Suprapubic skin (tissue), 4 donors: ENCODE measurements at places on chromosomes 7 and 10. TPM values are rescaled to one million over a fixed set of nuclear protein-coding genes. Genes with fewer than 3 reads are reported as not detected.

The GLI3 gene
- total RNA-seq = 23.1 TPM

The NUTM2D gene
- total RNA-seq = 3.0 TPM

DNA sequence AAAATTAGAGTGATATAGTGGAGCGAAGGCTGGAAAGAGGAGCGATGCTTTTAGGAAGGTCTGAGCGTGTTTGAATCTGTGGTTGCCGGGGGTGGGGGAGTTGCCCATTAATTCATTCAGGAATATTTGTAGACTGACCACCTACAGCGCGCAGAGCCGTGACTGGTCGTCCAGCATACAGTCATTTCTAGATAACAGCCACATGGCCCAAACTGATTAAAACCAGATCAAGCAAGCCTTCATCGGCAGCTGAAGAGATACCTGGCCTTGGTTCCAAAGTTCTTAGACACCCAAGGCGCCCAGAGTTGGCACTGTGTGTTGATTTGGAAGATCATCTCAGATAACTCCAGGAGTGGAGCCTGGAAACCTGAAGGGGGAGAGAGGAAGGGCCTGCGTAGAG is 1.7 kb downstream of the PROSER2 start:
- DNase-seq = no peak

- no peak for DNase-seq
Measured at GRCh38 chr10:84308481-84309304, 19.7 kb upstream of the CCSER2 start.

The CASP2 gene
- total RNA-seq = 36.5 TPM

The AFAP1L2 gene
- total RNA-seq = 10.8 TPM

DNA sequence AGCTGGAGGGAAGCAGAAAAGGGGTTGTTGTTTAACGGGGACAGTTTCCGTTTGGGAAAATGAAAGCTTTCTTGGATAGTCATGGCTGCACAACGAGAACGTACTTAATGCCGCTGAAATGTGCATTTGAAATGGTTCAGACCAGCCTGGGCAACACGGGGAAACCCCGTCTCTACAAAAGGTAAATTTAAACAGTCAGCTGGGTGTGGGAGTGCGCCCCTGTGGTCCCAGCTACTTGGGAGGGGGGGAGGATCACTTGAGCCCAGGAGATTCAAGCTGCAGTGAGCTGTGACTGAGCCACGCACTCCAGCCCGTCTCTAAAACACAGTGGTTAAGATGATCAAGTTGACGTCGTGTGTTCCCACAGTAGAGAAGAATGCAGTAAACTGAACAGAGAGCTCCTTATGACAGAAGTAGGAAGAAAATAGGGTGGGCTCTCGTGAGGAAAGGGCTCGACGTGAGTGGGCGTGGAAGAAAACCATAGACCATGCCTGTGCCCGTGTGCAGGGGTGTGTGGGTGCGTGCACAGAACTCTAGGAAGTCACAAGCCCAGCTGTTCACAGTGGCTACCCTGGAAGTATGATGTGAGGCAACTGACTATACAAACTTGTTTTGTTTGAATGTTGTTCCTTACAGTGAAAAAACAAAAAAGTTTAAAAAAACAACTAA is 4.1 kb upstream of the FUOM start:
- no peak for DNase-seq

The SORCS3 gene
- 0.18 TPM for total RNA-seq

DNA sequence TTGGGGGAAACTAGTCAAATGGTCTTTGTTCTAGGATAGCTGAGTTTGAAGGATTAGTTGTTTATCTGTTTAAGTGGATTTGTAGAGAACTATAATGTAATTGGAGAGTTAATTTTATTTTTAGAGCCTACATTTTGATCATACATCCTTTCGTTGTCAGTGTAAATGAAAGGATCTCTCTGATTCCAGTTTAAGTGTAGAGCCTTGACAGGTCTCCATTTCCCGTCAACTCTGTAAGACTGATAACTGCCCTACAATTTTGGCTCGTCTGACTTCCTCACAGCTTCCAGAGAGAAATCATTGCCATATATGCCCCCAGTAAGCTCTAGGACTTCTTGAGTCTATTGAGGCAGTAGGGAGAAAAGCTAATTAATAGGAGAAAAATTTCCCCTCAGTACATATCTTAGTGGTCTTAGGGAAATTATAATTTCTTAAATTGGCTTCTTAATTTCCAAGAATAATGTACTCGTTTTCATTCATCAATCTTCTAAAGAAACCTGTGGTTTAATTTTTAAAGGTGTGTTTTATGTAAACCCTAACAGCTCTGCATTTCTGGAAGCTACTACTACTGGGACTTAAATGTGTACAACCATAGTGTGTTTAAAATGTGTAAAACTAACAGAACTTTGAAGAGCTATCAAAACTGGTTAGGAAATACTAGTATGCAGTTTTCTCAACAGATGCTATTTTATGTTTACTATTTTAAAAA is 3.8 kb downstream of the KMT2E start:
- DNase-seq = no peak
